Activated naive CD4-positive, alpha-beta T cell treated with anti-CD3 and anti-CD28 coated beads, Interleukin-2, amount 50 U/mL, for 72 hours (primary cell): ENCODE measurements at places on chromosomes 6 and 20. TPM values are rescaled to one million over a fixed set of nuclear protein-coding genes. Genes with fewer than 3 reads are reported as not detected.

Gene PSORS1C2
- total RNA-seq, result not detected

Gene HLA-DMB
- total RNA-seq, result 2.8 TPM

Gene SNTA1
- 3.1 TPM for total RNA-seq

Gene LTA
- 266 TPM for total RNA-seq

Gene AIF1
- 117 TPM for total RNA-seq

Gene NRN1
- total RNA-seq, result not detected

Gene IYD
- total RNA-seq, result not detected

Gene SCP2D1
- total RNA-seq, result not detected

Gene PKIB
- 1.1 TPM for total RNA-seq

Gene SIM1
- total RNA-seq, result not detected

Gene TCP11
- not detected for total RNA-seq

Gene TRIM10
- not detected for total RNA-seq

Gene C6orf52
- 1.0 TPM for total RNA-seq

Gene RSPO4
- total RNA-seq, result not detected

Gene CEP162
- total RNA-seq, result 8.0 TPM

Gene SEMG1
- not detected for total RNA-seq

Gene SOX18
- total RNA-seq, result 1.4 TPM

Gene MEP1A
- not detected for total RNA-seq

Gene RBPJL
- not detected for total RNA-seq

Gene C20orf144
- total RNA-seq, result 0.43 TPM

Gene TMEM151B
- not detected for total RNA-seq

Gene SEL1L2
- not detected for total RNA-seq

Gene GNAS-AS1
- total RNA-seq, result 3.4 TPM

Gene RNF114
- 60.9 TPM for total RNA-seq

Gene NNAT
- 2.1 TPM for total RNA-seq
